ENCODE measurements at places on chromosomes 6 and 20. TPM values are rescaled to one million over a fixed set of nuclear protein-coding genes. Genes with fewer than 3 reads are reported as not detected.

The PPP1R3G gene
- polyA plus RNA-seq: 6.3 TPM

The CD40 gene
- 0.75 TPM for polyA plus RNA-seq

The STMND1 gene
- polyA plus RNA-seq: not detected

The HIVEP2 gene
- 4.8 TPM for polyA plus RNA-seq

The PTP4A1 gene
- polyA plus RNA-seq: 65.8 TPM

The CPXM1 gene
- 98.5 TPM for polyA plus RNA-seq

The KHDRBS2 gene
- polyA plus RNA-seq: 3.7 TPM

All from cardiac muscle cell (in vitro differentiated cells and primary cell).